ENCODE measurements at places on chromosomes 12 and 14.

GRCh38 chr12:109777544-109777943, 55.7 kb downstream of the TRPV4 start:
- DNase-seq: no peak

DNA sequence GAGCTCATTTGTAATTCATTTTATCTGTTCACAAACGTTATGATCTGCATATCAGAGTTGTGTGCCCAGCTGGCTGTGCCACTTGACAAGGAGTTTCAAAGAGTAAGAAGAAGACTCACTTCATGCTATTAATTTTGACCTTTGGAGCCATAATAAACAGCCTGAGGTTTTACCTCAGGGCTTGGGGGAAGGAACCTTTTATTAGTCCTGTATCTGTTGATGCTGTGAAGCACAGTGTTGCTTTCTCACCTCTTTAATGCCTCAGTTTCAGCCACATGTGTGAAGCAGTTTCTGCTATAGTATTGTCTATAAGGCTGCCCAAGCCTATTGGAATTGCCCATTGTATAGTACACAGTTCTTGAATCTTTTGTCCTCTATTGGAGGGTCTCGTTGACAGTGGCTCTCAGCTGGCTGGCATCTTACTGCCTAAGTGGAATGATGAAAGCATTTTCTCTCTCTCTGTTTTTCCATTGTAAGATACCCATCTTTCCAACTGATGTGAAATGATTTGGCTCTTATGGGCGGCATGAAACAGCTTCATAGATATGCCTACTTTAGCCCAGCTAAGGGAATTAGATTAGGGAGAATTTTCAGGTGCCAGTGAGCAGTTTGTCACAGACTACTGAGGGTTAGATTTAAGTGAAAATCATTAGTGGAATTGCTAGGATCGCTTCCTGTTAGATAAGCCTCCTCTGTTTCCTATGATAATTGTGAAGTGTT, 34.7 kb downstream of the GPATCH2L start:
- no peak for DNase-seq

GRCh38 chr12:120067084-120067869, 49.3 kb downstream of the RAB35 start:
- no peak for DNase-seq

GRCh38 chr14:88318406-88318805, 4.7 kb downstream of the KCNK10 start:
- DNase-seq: no peak

DNA sequence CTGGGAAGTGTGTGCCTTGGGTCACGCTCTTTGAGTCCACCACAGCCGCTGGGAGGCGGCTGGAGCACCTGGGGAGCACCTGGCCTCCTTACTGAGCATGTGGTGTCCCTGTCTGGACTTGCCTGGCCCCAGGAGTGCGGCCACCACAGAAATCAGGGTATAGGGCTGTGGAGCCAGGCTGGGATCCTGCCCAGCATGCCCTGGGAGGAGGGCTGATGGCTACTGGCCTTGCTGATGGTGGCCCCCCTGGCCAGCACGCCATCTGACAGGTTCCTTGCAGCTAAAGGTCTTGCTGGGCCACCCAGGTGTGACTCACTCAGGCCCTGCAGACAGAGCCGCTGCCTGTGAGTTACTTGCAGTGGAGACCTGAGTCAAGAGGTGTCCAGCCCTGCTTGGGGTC, 6.0 kb downstream of the ULK1 start:
- DNase-seq: no peak

- no peak for DNase-seq
Observed at GRCh38 chr12:83042441-83043200, 355.9 kb downstream of the TMTC2 start.

DNA sequence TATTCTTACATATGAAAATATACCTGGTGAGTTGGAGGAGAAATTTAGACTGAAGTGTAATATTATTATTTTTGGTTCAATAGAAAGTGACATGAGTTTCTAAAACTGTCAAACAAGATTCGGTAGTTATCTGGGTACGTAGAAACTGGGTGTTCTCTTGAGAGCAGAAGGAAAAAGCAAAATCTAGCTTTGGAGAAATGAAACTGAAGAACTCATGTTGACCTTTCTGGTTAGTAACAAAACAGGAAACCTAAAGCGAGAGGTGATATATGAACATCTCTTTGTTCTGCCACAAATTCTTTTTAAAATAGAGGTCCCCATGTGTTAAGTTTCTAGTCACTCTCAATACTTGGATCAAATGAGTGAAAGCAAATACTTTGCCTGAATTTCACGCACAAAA, 401.7 kb downstream of the TRHDE start:
- no peak for DNase-seq

- DNase-seq: no peak
Observed at GRCh38 chr12:97645726-97646125, 183.1 kb downstream of the RMST start.

GRCh38 chr14:37278636-37279538, 81.2 kb downstream of the MIPOL1 start:
- DNase-seq: no peak

DNA sequence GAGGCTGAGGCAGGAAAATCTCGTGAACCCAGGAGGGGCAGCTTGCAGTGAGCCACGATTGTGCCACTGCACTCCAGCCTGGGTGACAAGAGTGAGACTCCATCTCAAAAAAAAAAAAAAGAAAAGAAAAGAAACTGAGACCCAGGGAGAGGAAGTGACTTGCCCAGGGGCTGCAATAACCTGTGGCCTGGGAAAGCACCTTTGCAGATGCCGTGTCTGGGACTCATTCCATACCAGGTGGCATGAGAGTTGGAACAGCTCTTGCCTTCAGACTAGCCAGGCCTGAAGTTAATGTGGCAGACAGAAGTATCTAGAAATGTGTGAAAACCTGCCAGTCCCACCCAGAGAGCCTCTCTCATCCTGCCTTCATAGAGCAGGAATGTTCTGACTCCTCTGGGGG, 65.4 kb downstream of the PHETA1 start:
- no peak for DNase-seq

DNA sequence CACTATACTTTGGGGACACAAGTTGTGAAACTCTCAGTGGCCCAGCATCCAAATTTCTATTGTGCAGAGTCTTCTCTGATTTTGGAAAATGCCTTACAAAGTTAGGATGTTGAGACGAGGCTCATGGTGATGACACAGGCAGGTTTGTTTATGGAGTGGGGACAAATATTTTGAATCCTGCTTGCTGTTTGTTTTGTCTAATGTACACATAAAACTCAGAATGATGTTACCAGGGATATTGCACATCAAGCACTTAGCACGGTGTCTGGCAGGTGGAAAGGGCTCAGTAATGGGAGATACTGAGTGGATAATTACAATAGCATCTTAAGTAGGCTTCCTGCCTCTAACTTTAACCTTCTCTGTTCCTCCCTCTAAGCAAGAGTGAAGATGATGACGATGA, 628.9 kb upstream of the TBX3 start:
- DNase-seq: no peak

DNA sequence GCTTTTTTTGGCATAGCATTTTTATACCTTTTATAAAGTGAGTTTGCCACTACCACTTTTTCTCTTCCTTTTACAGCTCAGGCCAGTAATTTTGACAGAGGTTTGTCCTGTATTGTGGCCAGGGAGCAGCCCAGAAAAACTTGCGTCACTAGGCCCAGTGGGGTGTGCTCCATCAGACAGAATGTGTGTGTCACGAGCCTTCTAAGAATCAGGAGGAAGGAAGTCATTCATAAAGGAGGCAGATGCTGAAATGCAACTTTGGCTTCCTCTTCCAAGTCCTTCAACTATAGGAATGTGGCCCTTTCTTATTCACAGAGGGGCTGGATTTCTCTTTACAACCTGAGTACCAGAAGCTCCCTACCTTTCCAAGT, 10.1 kb upstream of the RAB35 start:
- DNase-seq: no peak

DNA sequence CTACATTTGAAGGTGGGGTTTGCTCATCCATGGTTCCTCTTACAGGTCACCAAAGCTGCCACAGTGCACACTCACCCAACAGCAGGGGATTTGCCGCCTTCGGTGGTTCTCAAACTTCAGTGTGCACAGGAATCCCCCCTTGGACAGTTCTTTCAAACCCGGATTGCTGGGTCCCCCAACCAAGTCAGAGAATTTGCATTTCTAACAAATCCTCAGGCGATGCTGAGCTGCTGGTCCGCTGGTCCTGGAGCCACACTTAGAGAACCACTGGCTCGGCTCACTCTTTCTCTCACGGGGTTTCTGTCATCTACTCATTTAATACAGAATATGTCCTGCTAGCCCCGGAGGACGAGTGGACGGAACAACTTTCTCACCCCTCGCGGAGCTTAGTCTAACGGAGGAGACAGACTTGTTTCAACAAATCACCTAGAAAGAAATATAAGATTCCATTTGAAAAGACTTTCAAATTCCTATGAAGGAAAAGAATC, 24.1 kb upstream of the ZFP36L1 start:
- DNase-seq: no peak

DNA sequence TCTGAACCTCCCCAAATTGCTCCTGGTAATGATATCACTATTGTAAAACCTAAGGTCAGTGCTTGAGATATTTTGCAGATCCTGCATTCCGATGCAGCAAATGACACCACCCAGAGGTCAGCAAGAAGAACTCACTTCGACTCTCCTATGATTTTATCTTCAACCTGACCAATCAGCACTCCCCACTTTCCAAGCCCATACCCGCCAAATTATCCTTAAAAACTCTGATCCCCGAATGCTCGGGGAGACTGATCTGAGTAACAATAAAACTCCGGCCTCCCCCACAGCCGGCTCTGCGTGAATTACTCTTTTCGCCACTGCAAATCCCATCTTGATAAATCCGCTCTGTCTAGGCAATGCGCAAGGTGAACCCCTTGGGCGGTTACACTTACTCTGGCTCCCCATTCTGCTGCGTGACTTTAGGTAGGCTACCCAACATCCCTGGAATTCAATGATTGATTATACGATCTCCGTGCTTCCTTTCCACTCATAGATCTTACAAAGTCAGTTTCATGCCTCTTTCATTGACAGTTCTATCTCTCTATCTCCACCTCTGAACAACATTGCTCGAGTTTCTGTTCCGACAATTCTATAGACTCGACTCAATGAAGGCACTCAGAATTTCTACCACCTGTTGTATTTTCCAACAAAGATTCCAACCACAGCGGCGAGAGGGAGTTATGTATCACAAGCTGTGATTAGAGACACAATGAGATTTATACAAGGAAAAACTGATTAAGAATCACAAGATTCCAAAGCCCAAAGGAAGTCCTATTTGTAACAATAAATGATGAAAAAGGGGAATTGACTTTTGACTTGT, 939 bp downstream of the NPC2 start:
- DNase-seq: no peak

DNA sequence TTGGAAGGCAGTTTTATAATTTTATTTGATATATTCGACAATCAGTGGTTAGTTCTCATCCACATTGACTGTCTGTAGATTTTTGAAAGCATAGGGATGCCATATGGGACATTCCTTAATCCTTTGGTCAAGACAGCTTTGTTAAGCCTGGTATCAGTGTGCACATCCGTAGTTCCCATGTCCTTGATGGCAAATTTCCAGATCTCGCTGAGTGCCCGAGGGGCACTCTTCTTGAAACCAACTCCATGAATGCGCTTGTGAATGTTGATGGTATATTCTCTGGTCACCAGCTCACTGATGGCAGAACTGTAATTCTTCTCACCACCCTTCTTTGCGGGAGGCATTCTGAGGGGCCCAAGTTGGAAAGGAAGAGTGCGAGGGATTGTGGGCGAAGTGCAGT, 6.1 kb upstream of the DENND5B start:
- DNase-seq: no peak

GRCh38 chr14:81234278-81234677, 13.5 kb upstream of the GTF2A1 start:
- DNase-seq: no peak

Measured in activated gamma-delta T cell treated with Interleukin-2 at 50 U/mL for 16 hours (primary cell).